ENCODE measurements at places on chromosomes 5 and 9. TPM values are rescaled to one million over a fixed set of nuclear protein-coding genes. Genes with fewer than 3 reads are reported as not detected.

GRCh38 chr5:102670224-102670836 is 84.8 kb upstream of the PAM start:
- DNase-seq: no peak

GRCh38 chr5:149793256-149793550 is 63.1 kb downstream of the PPARGC1B start:
- no peak for DNase-seq

DNA sequence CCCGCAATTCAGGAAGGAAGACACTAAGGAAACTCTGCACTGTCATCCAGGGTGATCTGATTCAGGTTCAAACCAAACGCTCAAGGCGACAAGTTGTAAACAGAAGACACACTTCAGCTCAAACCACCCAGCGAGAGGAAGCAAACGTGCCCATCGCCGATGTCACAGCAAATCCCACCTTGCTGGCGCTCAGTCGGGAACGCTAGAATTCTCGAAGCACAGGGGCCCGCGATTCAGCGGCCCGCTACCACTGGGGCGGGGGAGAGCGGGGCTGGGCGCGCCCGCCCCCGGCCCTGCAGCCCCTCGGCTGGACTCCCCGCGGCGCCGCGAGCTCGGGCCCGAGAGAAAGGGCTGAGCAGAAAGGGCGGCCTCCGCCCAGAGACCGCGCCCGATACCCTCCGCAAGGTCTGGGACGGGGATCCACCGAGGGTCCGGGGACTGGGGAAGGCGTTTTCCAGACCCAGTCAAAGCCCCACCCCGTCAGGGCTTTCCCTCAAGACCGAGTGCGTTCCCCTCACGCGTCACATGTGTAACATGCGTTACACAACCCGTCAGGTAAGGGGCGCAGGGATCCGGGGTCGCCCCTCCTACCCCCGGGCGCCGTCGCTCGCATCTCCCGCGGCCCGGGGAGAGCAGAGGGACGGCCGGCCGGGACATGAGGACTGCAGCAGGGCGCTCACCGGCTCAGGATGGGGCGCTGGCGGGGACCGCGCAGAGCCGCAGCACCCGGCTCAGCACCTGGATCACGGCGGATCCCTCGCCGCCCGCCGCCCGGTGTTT is 469 bp downstream of the AGTPBP1 start:
- peak; percentile 55 for DNase-seq

The CAVIN4 gene
- total RNA-seq: 0.19 TPM

The FCHO2 gene
- total RNA-seq: 16.8 TPM

GRCh38 chr5:150464554-150465012 is 15.0 kb upstream of the RPS14 start:
- DNase-seq: peak; percentile 69

GRCh38 chr9:126097679-126098078 is 228.9 kb upstream of the MVB12B start:
- DNase-seq: peak; percentile 66

DNA sequence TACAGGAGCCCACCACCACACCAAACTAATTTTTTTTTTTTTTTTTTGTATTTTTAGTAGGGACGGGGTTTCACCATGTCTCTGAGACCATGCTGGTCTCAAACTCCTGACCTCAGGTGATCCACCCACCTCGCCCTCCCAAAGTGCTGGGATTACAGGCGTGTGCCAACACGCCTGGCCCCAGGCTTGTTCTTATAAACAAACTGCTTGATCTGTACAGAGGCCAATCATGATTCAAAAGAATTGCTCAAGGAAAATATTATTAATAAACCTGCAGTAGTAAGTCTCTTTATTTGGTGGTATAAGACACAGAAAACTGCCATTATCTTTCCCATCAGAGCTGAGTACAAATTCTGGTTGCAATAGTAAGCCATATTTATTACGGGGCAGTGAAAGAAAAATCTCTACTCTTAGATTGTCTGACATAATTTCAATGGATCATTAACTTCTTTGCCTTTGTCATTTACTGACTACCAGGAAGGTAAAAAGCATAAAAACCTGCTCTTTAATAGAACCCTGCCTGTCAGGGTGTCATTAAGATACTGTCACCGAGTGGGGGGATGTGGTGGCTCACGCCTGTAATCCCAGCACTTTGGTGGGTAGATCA is 33.3 kb downstream of the RASEF start:
- DNase-seq: no peak

GRCh38 chr5:150457121-150457520 is 7.6 kb upstream of the RPS14 start:
- DNase-seq: no peak

- DNase-seq: no peak
These were observed 24.0 kb upstream of the GLIPR2 start for GRCh38 chr9:36112516-36112915.

The CHSY3 gene
- total RNA-seq: 1.2 TPM

DNA sequence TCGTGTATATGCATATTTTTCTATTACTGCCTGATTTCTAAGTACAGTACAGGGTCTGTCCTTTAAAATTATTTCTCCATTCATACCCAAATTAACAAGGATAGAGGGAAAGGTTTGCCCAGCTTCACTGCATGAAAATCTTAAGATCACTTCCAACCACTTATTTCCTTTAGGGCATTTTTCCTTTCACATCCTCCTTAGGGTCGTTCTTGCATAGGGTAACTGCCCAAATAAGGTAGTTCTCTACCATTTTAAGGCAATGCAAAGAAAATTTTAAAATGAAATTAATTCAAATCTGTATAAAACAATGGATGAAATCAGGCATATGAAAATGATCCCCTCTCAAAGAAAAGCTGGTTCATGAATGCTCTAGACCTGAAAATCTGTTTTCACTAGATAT is 4.1 kb upstream of the CDC20B start:
- DNase-seq: no peak

The GRAMD2B gene
- 13.7 TPM for total RNA-seq

- DNase-seq: no peak
These were observed 19.8 kb upstream of the PPP2CA start for GRCh38 chr5:134245692-134246091.

The CMBL gene
- total RNA-seq: 34.5 TPM

The INSYN2B gene
- total RNA-seq: not detected

GRCh38 chr5:9428272-9428671 is 117.6 kb downstream of the SEMA5A start:
- no peak for DNase-seq

GRCh38 chr9:124440786-124441185 is 9.5 kb upstream of the ADGRD2 start:
- no peak for DNase-seq

DNA sequence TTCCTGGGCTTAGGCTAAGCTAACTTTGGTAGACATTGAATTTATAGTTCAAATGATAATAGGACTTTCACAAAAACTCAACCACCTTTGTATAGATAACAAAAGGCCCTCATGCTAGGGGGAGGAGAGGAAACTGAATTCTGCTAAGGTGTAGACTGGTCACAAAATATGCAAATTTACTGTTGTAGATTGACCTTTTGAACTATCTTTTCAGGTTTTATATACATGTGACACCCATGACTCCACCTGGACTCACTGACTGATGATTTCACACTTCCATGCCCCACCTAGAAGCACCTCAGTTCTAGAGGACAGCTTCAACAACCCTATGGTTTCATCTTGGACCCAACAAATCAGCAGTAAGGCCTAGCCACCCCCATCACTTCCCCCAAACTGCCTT is 165.7 kb downstream of the CEMIP2 start:
- no peak for DNase-seq

DNA sequence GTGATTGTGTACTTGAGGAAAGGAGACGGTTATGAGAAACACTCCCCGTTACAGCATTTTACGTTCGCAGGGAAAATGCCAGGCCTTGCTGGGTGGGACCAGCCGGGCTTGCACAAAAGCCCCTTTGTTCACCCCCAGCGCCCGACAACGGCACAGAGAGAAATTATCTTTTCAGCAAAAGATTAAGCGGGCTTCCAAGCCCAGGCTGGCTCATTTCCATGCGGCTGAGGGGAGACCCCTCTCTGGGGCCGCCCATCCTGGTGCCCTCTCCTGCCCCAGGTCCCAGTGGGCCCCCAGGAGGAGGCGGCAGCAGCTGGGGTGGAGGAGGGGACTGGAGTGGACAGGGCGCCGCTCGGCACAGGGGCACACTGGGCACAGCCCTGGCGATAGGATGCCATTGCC is 50.8 kb upstream of the NOTCH1 start:
- no peak for DNase-seq

The PCDHA6 gene
- not detected for total RNA-seq

- DNase-seq: peak; percentile 85
These were observed 50.9 kb upstream of the SARDH start for GRCh38 chr9:133788819-133789717.

DNA sequence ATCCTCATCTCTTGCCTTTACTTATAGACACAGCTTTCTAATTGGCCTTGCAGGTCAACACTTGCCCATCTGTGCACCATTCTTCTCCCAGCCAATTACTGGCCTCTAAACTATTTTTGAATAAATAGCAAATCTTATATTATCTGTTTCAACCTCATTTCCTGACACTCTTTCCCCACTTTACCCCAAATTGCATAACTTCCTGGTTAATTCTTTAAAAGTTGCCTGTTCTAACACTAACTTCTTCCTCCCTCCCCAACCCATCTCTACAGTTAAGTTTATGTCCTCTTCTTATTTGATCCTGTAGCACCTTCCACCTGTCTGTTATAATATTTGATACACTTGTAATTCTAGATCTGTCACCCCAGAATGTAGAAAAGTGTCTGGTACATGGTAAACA is 372.1 kb downstream of the PDE4D start:
- no peak for DNase-seq

DNA sequence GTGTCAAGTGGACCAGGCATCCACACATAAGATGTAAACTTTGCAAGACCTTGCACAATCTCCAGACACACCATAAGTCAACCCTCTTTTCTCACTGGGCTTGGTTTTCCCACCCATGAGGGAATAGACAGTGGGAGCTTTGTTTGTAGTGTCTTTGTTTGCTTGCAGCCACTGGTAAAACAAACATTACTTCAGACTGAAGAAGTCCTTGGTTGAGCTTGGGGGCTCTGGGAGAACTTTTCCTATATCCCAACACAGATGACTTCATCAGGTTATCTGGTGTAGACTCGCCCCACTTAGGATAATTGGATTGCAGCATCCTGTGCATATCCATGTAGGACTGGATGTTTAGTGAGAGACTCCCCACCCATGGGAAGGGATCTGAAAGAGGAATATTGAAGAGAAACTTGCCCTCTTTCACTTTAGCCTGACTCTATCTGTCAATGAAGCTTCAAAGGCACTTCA is 11.5 kb upstream of the ADGRV1 start:
- no peak for DNase-seq

DNA sequence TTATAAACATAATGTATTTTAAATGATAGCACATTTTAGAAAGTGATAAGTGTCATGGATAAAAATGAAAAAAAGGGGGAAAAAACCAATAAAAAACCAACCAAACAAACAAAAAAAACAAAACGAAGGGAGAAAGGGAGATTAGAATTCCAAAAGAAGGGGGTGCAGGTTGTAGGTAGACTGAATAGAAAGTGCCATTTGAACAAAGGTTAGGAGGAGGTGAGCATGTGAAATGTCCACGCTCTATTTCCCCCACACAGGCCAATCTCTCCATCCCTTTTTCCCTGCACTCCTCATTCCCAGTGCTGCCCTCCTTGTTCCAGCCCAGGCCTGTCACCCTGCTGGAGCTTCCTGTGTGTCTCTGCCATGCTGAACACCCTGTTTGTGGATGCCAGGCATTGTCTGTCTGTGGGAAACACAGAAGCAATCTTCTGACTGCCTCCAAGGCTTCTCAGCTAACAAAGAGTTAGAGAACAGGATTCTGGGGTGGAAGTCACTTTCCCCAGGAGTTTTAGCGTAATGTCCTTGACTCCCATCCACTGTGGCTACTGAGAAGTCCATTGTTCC is 138.8 kb downstream of the ADAMTS16 start:
- DNase-seq: no peak

DNA sequence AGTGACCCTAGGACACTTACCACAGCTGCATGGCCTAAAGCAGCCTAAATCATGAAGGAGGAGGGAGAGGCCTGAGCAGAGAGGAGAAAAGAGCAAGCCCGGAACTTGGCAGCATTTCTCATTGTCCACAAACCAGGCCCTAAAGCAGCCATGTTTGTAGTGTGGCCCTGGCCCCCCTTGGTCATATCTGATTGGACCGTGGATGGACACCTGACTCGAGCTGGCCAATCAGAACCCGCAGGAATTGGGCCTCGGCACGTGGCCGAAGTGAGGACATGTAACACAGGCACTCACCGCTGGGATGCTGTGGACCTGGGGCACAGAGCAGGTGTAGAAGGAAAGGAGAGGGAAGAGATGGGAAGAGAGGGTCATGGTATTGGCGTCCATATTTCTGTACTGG is 56.9 kb downstream of the ASS1 start:
- DNase-seq: no peak

DNA sequence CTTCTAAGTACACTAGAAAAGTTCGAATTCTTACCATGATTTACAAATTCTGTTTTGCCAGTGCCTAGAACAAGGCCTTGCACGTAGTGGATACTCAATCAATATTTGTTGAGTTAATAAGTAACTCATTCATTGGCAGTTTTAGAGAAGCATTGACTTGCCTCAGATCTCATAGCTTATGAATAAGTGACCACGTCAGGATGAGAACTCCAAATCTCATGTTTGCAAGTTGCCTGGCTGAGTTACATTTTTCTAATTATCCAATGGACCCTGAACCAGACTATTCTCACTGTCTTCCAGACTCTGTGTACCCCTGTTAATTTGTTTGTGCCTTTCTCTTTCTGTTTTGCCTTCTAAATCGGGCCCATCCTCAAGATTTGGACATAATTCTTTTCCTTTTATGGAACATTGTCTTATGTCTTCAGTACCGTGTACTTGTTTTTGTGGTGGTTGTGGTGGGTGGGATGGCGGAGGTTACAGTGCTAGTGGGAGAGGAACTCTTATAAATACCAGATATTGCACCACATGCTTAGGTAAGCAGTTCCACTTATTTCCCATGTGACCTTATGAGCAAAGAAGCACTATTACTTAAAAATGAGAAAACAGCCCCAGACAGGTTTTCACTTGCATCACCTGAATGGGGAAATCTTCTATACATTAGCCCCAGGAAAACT is 96.3 kb downstream of the UNC13B start:
- DNase-seq: no peak

The IFNA21 gene
- total RNA-seq: not detected

GRCh38 chr5:159021901-159022556 is 77.7 kb downstream of the EBF1 start:
- peak; percentile 55 for DNase-seq

DNA sequence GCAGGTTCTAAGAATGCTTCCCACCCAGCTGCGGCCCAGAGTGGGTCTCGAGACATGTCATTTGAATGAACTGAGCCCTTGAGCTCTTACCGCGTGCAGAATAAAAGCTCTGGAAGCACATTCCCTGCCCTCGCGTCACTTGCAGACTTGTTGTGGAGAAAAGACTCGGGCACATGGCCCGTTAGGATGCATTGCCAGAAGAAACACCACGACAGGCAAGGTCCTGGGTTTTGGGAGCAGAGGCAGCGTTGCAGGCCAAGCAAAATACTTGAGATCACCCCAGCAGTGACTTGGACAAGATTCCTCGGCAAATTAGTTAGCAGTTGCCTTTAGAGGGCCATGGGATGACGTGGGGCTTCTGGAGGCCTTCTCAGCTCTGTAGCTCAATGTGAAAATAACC is 170.8 kb upstream of the MSX2 start:
- no peak for DNase-seq

The CDH9 gene
- not detected for total RNA-seq

GRCh38 chr9:38000332-38000731 is 68.7 kb downstream of the SHB start:
- no peak for DNase-seq

The ROR2 gene
- total RNA-seq: 0.49 TPM

- no peak for DNase-seq
These were observed 50.8 kb downstream of the ITGA1 start for GRCh38 chr5:52838326-52839015.

The PLEKHG4B gene
- total RNA-seq: not detected
